ENCODE measurements at places on chromosomes 13 and 19.

GRCh38 chr13:93399212-93399611 lies 172.6 kb downstream of the GPC6 start:
- DNase-seq: no peak

GRCh38 chr13:44093607-44094564 lies 214.2 kb downstream of the LACC1 start:
- no peak for DNase-seq

- DNase-seq: no peak
Observed at GRCh38 chr13:19984430-19985218, 26.1 kb downstream of the ZMYM2 start.

DNA sequence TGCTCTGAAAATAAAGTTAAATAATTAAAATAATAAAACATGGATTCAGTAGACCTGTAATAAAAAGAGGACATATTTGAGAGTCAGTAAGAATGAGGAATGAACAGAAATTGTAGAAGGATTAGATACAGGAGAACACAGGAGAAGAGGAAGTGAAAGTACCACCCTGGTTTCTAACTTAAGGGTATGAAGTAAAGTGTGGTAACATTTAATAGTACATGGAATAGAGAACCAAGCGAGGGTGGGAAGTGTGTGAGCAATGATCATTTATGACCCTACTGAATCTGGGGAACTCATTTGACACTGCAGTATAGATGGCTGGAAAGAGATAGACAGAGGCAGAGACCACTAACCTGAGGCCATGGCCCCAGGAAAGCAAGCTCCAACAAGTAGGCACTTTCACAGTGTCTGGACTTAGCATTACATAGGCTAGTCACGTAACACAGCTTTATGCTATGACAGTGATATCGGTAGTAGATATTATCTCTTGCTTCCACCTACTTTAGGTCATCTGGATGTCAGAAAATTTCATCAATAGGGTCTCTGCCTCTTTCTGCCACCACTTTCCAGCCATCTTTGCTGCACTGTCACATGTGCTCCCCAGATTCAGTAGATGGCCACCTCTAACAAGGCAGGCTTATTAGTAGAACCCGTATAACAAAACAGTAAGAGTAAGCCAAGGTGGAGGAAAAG lies 633.9 kb upstream of the MIR17HG start:
- DNase-seq: no peak

DNA sequence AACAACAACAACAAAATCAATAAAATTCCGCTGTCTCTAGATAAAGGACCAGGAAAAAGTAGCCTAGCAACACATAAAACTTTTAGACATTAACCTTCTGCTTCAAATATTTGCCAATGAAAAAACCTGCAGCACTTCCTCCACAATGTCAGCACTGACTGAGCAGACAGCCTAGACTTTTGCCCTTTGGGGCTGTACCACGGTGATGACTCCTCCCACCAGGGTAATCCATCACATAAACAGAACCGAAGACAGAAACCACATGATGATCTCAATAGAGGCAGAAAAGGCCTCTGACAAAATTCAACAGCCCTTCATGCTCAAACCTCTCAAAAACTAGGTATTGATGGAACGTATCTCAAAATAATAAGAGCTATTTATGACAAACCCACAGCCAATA lies 30.2 kb upstream of the TRPC4 start:
- DNase-seq: no peak

DNA sequence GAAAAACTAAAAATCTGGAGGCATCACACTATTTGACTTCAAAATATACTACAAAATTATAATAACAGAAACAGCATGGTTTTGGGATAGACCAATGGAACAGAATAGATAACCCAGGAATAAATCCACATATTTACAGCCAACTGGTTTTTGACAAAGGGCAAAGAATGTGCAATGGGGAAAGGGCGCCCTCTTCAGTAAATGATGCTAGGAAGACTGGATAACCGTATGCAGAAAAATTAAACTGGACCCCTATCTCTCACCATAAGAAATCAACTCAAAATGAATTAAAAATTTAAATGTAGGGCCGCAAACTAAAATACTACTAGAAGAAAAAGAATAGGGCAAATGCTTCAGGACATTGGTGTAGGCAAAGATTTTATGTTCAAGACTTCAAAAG lies 440.5 kb upstream of the SGCG start:
- DNase-seq: no peak

DNA sequence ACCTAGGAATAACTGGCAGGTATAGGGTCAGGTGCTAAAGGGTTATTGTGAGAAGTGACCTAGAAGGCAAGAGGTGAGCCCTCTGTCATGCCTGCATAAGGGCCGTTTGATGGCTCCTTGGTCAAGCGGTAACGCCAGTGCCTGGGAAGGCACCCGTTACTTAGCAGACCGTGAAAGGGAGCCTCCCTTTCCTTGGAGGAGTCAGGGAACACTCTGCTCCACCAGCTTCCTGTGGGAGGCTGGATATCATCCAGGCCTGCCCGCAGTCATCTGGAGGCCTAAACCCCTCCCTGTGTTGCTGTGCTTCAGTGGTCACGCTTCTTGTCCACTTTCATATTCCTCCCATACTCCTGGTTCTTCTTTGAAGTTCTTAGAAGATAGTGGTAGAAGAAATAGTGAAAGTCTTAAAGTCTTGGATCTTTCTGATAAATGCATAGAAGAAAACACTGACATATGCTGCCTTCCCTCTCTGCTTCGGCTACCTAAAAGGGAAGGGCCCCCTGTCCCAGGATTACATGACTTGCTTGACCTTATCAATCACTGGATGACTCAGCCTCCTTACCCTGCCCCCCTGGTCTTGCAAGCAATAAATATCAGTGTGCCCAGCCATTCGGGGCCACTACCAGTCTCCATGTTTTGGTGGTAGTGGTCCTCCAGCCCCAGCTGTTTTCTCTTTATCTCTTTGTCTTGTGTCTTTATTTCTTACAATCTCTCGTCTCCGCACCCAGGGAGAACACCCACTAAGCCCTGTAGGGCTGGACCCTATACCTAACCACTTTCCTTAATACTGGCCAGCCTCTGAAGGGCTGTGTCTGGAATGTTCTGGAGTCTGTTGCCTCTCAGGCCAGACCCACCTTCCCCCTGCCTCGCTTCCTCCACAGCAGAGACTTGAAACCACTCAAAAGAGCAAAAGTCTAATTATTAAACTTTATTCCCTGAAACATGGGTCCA lies 16.1 kb upstream of the ABCC4 start:
- no peak for DNase-seq

DNA sequence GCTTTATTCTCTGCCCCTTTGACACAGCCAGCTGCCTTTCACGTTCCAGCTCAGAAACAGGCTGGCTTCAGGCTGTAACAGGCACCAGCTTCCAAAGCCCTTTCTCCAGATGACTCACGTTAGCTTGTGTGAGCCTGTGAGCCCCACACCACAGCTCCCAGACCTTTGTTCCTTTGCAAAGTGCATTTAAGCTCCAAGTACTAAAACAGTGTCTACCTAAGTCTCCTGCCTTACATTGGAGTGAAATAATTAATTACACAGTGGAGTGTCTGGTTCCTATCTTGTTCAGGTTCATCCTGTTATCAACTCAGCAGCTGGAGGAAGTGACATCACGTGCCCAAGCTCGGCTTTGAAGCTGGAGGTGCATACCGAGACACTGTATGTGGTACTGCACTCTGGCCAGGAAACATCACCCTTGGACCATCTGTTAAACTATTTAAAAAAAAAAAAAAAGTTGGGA lies 475.8 kb downstream of the FOXO1 start:
- no peak for DNase-seq

DNA sequence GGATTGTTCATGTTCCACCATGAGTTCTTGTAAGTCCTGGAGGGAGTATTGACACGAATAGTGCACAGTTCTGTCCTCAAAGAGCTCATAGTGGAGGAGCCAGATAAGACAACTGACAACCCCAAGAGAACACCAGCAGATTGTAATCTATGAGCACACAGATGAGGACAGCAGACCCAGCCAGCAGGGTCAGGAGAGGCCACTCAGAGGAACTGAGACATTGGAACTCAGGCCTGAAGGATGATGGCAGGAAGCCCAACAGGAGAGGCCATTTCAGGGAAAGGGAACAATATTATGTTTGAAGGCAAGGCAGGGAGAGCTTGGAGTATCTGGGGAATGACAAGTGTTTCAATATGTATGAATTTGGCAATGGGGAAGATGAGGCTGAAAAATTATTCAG lies 63.7 kb upstream of the IPO5 start:
- no peak for DNase-seq

- DNase-seq: no peak
Observed at GRCh38 chr19:49556412-49557398, 23.7 kb downstream of the NOSIP start.

DNA sequence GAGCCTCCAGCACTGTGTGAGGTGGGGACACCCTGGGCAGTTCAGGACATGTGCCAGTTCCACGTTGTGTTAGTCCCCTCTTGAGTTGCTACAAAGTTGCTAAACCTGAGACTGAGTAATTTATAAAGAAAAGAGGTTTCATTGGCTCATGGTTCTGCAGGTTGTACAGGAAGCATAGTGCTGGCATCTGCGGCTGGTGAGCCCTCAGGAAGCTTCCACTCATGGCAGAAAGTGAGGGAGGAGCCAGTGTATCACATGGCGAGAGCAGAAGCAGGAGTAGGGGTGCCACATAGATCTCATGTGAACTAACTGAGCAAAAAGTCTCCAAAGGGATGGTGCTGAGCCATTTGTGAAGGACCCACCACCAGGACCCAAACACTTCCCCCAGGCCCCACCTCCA lies 33.2 kb downstream of the TRPM4 start:
- no peak for DNase-seq

DNA sequence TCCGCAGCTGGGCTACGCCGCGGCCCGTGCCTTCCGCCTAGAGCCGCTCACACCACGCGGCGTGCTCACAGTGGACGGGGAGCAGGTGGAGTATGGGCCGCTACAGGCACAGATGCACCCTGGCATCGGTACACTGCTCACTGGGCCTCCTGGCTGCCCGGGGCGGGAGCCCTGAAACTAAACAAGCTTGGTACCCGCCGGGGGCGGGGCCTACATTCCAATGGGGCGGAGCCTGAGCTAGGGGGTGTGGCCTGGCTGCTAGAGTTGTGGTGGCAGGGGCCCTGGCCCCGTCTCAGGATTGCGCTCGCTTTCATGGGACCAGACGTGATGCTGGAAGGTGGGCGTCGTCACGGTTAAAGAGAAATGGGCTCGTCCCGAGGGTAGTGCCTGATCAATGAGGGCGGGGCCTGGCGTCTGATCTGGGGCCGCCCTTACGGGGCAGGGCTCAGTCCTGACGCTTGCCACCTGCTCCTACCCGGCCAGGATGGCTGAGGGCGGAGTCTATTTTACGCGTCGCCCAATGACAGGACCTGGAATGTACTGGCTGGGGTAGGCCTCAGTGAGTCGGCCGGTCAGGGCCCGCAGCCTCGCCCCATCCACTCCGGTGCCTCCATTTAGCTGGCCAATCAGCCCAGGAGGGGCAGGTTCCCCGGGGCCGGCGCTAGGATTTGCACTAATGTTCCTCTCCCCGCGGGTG lies 7.4 kb downstream of the DBP start:
- DNase-seq: no peak

DNA sequence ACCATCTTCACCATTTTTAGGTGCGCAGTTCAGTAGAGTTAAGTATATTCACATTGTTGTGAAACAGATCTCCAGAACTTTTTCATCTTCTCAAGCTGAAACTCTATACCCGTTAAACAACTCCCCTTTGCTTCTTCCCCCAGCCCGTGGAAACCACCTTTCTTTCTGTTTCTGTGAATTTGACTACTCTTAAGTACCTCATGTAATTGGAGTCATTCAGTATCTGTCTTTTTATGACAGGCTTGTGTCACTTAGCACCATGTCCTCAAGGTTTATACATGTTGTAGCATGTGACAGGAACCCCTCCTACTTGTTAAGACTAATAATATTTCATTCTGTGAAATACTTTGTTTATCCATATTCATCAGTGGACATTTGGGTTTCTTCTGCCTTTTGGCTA lies 52.8 kb downstream of the TNFRSF19 start:
- DNase-seq: no peak

DNA sequence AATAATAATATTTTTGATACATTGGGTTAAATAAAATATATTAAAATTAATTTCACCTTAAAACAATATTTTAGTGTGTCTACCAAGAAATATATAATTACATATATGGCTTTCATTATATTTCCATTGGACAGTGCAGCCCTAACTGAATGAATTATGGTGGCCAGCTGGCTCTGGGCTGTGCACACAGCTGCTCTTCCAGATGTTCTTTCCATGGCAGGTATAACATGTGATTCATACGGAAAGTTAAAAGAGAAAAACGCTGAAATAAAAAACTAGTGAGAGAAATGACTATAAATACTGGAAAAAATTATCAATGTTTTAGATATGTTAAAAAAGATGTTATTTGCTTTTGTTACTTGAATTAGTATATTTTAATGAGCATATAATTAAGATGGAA lies 216.3 kb downstream of the RGCC start:
- no peak for DNase-seq

- no peak for DNase-seq
Observed at GRCh38 chr13:110109140-110109783, 197.7 kb downstream of the COL4A1 start.

DNA sequence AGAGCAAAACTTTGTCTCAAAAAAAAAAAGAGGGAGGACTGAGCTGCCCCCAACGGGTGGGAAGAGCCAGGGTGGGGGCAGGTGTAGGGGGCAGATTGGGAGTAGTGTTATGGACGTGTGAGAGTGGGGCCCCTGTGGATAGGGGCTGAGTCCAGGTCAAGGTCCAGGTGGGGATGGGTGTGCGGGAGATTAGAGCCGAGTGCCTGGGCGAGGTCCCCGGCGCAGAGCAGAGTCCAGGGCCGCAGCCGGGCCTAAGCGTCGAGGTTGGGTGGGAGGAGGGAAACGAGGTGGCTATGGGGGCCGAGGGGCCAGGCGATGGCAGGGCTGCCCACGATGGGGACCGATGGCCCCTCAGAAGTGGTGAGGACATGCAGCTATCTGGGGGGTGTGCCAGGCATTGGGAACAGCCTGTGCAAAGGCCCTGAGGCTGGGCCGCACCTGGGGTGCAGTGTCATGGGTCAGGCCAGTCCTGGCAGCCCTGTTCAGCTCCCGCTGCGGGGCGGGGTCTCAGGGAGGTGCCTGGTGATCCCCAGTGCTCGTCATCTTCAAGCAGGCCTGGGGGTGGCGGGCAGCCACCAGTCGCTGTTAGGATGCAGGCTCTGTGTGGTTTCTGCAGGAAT lies 12.3 kb upstream of the MISP start:
- no peak for DNase-seq

- DNase-seq: no peak
Observed at GRCh38 chr19:43699506-43700394, 16.1 kb upstream of the IRGC start.

Data from activated CD4-positive, alpha-beta T cell treated with anti-CD3 and anti-CD28 coated beads for 24 hours (primary cell).